Stimulated activated naive CD4-positive, alpha-beta T cell (primary cell): ENCODE measurements at places on chromosomes 4 and X.
A peak's percentile ranks its signal among the peaks of the same experiment; 100 is the strongest.

- no peak for DNase-seq
Observed at GRCh38 chrX:150529587-150529986, 38.8 kb upstream of the MTM1 start.

DNA sequence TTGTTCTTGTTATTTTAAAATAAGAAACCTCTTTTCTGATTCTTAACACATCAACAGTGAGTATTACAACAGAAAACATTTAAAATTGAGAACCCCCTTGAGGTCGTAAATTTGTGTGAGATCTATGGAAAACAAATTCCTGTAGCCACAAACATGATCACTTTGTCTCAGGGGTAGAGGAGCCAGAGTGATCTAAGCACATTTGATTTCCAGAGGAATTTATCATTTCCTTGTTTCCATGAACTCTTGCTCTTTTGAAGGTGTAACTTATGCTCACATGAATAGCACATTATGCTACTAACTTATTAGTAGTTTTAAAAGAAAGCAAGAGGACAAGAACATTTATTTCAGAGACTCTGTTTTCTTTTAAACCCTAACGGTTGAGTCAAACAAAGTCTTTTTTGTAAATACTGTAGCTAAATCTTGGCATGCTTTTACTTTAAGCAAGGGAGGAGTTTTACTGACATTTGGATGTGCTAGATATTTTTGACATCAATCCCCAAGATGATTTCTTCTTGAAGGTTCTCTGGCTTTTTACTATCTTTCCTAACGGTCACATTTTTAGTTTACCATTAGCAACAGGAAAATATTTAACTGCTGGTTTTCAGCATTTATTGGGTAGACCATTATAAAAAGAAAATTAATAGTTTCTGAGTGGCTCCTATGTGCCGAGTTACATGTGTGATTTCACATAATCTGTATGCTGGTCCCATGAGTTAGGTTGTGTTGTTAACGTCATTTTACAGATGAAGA is 27.9 kb upstream of the ZCCHC12 start:
- DNase-seq, result no peak

- no peak for DNase-seq
Observed at GRCh38 chr4:159735281-159736207, 632.7 kb downstream of the RAPGEF2 start.

- DNase-seq, result no peak
Observed at GRCh38 chr4:42488554-42488953, 91.3 kb downstream of the SHISA3 start.

DNA sequence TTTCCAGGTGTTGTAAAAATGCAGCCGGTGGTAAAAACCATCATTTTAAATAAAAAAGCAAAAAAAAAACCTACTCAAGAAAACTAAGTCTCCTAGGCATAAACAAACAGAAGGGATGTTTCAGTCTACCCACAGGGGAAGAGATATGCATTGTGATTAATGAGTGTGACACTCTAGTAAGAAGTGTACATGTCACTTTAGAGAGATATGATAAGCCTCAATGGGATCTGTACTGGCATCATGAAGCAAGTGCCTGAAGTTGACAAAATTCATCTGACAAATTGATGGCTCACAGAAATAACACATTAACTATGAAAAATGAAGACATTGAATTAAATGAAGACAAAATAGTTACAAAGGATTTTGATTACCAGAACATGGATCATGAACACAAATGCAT is 162.7 kb downstream of the NPFFR2 start:
- DNase-seq, result no peak

DNA sequence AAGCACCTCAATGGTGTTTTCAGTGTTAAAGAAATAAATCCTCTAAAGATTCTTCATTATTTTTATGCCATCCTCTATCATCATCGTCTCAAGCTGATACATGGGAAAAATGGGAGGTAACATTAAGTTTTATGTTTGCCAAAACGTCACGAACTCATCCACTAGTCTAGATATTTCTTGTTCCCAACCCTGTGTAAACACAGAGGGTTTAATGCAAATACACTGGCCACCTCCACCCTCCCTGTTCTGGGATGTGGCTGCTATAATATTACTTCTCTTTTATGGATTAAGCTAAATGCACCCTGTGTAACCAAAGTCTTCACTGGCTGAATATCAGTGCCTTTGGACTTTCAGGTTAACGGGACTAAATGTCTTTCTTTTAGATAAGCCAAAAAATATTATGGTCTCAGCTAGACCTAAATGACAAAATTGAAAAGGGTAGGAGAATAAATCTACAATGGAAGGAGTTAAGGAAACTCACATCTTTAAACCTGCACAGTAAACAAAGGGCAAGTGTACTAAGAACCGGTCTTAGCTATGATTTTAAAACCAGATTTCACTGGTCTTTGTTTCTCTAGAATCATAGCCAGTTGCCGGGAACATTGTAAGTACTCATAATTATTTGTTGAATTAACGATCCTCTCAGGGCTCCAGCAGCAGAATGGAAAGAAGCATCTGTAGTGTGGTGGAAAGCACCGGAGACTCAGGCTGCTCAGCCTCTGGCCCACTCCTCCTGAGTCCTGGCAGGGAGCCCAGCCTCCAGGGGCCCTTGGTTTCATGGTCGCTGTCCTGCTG is 103.5 kb upstream of the NOCT start:
- DNase-seq, result no peak

GRCh38 chr4:188002751-188003150 is 7.2 kb downstream of the ZFP42 start:
- no peak for DNase-seq

GRCh38 chr4:62327612-62328297 is 1127.6 kb downstream of the ADGRL3 start:
- no peak for DNase-seq

- DNase-seq, result no peak
Observed at GRCh38 chr4:23060776-23061175, 368.0 kb downstream of the GBA3 start.

DNA sequence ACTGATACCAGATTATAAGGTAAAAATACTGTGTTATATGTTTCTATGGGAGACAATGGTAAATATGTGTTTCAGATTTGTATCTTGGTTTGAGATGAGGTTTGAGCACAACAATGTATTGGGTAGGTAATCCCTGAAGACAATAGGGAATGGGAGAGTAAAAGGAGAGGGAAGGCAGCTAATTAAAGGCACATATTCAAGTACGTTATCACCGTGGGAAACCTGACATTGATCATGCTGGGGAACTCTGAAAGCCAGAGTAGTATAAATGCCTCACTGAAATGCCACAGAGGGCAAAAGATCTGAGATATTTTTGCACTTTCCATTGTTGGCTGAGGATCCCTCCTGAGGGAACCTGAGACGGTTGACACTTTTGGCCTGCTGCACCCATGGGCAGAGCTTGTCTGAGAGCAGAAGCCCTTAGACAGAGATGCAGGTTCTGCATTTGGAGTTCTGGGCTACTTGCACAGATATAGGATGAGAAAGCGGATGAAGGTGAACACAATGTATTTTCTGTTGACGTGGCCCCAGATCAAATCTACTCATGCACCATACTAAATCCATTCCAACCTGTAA is 506.7 kb downstream of the PCDH18 start:
- no peak for DNase-seq

DNA sequence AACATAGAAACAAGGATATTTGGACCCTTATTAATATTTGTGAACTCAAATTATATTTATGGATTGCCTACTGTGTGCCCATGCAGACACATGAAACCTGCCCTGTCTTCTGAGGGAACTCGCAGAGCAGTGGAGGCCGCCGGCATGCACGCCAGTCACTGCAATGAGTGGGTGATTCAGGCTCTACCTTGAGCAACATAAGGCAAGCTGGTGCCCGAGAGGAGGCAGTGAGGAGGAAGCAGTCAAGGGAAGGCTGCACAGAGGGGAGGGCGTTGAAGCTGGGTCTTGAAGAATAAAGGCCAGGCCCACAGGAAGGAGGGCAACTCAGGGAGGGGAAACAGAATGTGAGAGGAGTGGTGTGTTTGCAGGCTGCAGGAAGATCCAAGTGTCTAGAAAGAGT is 52.8 kb downstream of the PPEF2 start:
- no peak for DNase-seq

DNA sequence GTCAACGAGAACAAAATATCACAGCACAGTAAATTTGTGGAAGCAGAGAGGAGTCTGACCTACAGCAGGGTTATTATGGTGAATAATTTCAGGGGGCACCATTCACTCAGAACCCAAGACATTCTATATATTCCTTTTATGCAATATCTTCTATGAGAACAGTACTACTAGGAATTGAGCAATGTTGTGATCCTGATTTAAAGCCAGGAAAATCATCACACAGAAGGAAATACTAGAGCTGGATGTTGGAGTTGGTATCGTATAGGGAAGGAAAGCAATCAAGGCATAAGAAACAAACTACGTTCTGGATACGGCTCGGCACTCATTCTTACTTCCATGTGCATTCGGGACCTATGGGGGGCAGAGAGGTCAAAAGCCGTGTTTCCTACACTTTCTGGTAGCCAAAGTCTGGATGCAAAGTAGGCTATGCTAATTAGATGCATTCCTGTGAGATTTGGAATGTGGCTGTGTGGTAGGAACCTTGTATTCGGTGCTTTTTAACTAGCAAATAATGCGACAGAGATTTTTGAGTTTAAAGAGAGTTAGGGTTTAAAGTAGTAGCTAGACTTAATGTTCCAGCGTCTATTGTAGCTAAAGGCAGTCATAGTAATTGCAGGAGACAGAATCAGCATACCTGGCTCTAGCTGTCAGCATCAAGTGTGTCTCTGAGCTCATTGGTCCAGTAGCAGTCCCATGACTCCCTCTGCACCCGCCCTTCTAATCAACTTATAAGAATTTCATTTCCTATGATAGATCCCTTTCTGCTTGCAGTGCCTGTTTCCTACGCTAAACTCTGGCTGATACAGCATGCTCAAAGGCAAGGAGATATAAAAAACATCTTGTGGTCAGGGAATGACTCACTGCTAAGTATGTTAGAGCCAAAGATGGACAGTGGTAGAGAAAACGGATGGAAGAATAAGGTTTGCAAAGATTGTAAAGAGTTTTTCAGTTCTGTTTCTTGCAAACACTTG is 43.3 kb upstream of the PDGFC start:
- no peak for DNase-seq

GRCh38 chr4:38190717-38191178 is 230.6 kb downstream of the PTTG2 start:
- no peak for DNase-seq

- DNase-seq, result no peak
Observed at GRCh38 chr4:147965056-147965455, 233.2 kb downstream of the ARHGAP10 start.

- DNase-seq, result no peak
Observed at GRCh38 chr4:124203613-124204238, 508.8 kb downstream of the ANKRD50 start.

DNA sequence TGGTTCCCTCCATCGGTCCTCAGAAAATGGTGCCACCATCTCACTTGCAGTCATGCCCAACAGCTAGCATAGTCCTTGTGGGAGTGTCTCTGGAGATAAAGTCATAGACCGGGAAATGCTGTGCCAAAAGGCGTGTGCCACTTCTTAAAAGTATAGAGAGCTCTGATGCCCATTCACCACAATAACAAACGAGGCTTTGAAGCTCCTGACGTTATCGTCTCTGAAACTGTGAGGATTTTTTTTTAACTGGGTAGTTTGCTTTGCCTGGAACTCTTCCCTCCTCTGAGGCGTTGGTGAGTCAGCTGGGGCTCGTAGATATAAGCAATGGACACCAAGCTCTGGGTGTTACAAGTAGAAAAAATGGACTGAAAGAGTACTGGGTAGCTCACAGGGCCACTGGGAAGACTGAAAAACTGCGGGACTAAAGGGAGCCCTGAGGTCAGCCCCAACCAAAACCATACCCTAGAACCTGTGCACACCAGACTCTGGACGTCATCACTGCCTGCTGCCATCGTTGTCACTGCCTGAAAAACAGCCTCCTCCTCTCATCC is 89.4 kb upstream of the TRIM2 start:
- DNase-seq, result peak; percentile 45

DNA sequence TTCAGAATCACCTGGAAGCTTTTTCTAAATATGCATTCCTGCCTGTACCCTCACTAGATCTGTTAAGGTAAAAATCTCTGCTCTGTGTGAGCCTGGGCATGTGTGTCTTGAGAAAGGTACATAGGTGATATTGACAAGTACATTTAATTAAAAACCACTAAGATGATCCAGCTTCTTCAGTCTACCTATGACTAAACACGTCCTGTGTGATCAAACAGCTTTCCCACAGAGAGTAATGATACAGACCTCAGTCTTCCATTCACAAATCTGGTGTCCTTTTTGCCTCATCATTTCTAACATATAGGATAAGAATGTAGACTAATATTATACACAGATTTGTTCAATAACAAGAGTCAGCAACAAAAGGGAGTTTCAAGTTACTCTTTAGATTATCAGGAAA is 42.6 kb downstream of the GALNT7 start:
- DNase-seq, result no peak
